ENCODE measurements at places on chromosomes 12 and 14.

DNA sequence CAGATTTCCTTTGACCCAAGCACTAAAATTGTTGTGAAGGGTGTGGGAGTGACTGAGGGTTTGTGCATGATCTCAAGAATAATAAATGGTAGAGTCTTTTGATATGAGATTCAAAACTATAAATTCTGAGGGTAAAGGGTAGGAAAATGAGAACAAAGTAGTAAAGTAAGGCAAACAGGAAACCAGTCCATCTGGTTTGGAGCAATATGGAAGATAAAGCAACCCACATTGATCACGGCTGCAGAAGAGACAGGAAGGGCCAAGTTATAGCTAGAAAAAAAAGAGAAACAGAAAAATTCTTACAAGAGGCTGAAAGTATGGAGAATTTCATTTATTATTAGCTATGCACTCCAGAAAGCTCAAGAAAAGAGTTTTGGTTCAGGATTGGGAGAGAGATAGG lies 4.6 kb upstream of the SLCO1B3 start:
- DNase-seq = no peak

DNA sequence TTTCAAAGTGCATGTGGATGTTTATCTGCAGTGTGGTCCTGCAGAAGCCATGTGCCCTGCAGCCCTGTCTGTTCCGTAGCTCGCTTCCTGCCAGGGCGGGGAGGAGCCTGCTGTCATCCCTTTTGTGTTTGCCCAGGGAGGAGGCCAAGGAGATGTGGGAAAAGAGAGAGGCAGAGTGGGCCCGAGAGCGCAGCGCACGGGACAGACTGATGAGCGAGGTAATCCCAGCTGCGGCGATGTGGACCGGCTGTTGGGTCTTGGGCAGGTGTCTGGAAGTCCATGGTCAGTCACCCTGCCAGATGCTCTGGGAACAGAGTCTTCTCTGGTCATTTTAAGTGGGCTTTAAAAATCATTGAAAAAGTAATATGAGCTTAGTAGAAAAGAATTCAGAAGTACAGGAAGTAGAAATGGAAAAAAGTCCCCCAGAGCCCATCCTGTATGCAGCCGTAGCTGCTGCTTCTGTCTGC lies 12.8 kb downstream of the TCHP start:
- no peak for DNase-seq

- DNase-seq = no peak
These were observed 3.0 kb downstream of the ARHGAP5 start for GRCh38 chr14:32080001-32080510.

- no peak for DNase-seq
These were observed 8.3 kb downstream of the TNFAIP2 start for GRCh38 chr14:103131580-103131979.

- peak; percentile 44 for DNase-seq
These were observed 149.7 kb upstream of the ARHGAP5 start for GRCh38 chr14:31927348-31927832.

- DNase-seq = no peak
These were observed 23.8 kb upstream of the PYROXD1 start for GRCh38 chr12:21413369-21414277.

GRCh38 chr12:5083955-5084849 lies 40.5 kb downstream of the KCNA5 start:
- DNase-seq = no peak

DNA sequence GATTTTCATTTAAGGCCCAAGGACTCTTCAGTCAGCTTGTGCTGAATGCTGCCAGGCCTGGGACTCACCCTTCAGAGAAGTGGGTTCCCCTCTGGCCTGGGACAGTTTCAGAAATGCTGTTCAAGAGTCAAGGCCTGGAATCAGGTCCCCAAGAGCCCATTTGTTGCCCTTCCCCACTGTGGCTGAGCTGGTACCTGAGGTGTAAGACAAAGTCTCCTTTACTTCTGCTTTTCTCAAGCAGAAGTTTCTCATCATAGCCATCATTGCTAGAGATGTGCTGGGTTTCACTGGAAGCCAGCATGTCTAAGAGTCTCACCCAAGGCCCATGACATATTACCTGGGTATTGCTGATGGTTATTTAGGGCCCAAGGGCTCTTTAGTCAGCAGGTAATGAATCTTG lies 8.9 kb downstream of the FANCM start:
- no peak for DNase-seq

DNA sequence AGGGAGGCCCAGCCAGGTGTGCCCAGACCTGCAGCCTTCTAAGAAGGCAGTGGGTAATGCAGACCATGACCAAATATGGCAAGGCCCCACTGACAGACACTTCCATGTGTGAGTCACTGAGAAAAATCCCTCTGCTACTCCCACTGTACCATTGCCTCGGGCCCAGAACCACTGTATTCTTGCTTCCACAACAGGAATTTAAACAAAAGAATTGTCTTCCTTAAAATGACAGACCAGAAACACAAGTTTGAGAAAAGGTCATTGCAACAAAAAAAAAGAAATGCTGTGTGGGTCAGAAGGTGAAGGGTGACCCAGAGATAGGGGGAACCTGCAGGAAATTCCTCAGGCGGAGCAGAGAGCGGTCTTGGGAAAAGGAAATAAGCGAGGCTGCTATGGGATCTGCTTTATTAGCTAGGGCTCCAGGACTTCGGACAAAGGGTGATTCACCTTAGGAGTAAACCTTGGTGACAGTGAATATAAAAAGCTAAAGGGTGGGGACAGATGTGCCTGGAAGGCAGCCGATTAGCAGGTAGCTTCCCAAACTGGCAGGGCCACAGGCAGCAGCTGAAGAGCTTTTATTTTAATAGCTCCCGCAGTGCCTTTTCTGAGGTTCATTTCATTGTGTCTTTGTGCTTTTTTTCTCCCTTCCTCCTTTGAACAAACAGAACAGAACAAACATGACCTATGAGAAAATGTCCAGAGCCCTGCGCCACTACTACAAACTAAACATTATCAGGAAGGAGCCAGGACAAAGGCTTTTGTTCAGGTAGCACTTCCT lies 185.3 kb upstream of the BCL2L14 start:
- peak; percentile 20 for DNase-seq

GRCh38 chr12:54262403-54262925 lies 17.5 kb downstream of the CBX5 start:
- DNase-seq = no peak

DNA sequence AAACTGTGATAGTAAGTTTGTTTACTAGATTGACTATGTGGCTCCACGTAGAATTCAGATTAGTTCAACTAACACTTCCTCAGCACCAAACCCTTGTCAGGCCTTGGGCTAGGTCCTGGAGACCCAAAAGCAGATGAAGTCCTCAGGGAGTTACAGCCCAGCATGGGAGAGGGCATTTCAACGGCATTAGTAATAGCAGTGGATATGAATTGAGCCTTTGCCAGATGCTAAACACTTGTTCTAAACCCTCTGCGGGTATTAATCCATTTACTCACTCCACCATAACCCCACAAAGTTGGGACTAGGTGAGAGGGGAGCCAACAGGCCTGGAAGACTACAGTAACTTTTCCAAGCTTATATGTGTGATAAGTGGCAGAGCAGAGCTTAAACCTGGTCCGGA lies 714.6 kb downstream of the DIO2 start:
- no peak for DNase-seq

DNA sequence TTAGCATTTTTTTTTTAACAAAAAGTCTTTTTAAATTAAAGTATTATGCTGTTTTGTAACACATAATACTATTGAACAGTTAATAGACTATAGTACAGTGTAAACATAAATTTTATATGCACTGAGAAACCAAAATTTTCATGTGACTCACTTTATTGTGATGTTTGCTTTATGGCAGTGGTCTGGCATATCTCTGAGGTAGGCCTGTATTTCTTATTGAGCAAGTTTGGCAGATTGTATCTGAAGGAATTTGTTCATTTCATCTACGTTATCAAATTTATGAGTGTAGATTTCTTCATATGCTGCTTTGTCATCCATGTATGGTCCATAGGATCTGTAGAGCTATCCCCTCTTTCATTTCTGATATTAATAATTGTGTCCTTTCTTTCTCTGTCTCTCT lies 78.8 kb upstream of the PDE3A start:
- DNase-seq = no peak

- no peak for DNase-seq
These were observed 173.9 kb downstream of the TTC7B start for GRCh38 chr14:90642244-90642717.

- no peak for DNase-seq
These were observed 161.8 kb upstream of the RGS6 start for GRCh38 chr14:71770431-71770830.

GRCh38 chr14:65024957-65025356 lies 38.3 kb downstream of the FNTB start:
- no peak for DNase-seq

DNA sequence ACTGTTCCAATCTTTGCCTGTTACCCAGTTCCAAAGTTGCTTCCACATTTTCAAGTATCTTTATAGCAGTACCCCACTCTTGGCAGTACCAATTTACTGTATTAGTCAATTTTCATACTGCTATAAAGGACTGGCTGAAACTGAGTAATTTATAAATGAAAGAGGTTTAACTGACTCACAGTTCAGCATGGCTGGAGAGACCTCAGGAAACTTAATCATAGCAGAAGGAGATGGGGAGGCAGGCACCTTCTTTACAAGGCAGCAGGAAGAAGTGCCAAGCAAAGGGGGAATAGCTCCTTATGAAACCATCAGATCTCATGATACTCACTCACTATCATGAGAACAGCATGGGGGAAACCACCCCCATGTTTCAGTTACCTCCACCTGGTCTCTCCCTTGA lies 215.0 kb downstream of the SNAPC1 start:
- no peak for DNase-seq

DNA sequence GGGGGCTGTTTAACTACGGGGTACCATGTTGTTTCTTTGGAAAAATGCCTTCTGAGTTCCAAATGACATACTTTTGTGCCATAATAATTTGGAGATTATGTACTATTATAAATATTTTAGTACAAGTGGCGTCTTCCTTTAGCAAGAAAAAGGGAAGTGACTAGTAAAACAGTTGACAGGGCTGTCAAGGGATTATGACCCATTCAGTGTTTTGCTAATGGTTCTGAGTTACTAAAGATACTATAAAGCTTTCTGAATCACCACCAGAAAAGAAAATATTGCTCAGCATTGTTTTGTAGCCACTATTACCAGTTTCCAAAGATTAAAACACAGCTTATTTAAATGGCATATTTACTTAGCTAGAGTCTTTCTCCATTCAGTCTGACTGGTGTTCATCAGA lies 334.9 kb downstream of the SNAPC1 start:
- DNase-seq = no peak

DNA sequence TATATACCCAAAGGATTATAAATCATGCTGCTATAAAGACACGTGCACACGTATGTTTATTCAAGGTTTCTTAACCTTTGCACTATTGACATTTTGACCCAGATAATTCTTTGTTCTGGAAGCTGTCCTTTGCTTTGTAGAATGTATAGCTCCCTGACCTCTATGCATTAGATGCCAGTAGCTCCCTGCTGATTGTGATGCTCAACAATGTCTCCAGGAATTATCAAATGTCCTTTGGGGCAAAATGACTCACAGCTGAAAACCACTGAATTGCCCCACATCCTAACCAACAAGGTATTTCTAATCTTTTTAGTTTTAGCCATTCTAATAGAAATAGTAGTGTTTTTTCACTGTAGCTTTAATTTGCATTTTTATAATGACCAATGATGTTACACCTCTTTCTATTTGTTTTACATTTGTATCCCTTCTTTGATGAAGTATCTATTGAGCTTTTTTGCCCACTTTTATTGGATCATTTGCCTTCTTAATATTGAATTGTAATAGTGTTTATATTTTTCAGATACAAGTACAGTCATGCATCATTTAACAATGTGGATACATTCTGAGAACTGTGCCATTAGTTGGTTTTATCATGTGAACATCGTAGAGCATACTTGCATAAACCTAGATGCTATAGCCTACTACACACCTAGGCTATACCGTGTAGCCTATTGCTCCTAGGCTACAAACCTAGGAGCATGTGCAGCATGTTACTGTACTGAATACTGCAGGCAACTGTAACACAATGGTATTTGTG lies 10.4 kb upstream of the NOPCHAP1 start:
- no peak for DNase-seq

- no peak for DNase-seq
These were observed 19.5 kb downstream of the CCDC91 start for GRCh38 chr12:28209782-28210181.

- no peak for DNase-seq
These were observed 98.4 kb upstream of the RBM19 start for GRCh38 chr12:114064497-114064896.

DNA sequence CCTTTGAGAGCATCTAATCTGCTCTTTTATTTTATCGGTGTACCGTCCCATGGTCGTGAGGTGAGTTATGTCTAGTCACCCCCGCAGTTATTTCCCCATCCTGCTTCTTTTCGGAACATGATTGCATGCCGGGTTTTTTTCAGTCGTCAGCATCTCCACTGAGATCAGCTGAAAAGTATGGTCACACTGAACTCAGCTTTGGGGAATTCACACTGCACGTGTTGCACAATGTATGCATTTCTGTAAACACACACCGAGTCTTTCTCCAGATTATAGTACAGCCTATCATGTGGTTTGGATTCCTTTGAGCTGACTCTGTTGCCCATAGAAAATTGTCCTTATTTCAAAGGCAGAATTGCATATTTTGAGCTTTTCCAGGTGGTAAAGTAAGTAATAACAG lies 24.6 kb downstream of the PLXNC1 start:
- DNase-seq = no peak

DNA sequence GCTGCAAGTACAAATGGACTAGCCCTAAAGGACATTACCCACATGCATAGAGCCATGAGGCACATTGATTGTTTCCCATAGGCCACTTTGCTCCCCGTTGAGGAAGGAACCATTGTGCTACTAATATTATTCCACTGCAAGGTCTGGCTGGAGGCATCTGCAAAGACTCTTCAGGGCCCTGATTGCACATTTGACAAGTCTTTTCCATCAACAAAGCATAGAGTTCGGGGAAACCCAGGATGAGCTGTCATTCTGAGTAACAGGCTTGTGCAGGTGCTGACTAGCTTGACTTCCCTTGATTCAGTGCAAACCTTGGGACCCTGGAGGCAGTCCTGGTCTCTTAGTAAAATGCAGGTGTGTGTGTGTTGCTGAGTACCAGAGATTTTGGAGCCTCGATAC lies 73.8 kb downstream of the SUSD6 start:
- no peak for DNase-seq

DNA sequence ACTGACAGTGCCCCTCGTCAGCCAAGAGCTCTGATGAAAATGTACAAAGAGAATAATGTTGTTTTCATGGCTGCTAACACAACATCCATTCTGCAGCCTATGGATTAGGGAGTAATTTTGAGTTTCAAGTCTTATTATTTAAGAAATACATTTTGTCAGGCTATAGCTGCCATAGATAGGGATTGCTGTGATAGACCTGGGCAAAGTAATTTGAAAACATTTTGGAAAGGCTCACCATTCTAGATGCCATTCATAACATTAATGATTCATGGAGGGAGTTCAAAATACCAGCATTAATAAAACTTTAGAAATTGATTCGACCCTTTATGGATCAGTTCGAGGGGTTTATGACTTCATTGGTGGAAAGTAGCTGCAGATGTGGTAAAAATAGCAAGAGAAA lies 149.8 kb downstream of the GPHN start:
- DNase-seq = no peak

DNA sequence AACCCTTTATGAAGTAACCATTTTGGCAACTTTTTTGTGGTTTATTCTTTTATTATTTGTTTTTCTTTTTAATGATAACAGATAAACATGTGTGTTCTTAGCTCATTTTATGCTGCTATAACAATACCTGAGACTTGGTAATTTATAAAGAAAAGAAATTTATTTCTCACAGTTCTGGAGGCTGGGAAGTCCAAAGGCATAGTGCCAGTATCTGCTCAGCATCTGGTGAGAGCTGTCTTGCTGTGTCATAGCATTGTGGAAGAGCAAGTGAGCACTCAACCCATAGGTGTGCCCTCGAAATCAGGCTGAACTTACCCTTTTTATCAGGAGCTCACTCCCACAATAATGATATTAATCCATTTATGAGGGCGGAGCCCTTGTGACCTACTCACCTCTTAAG lies 8.0 kb upstream of the SCFD1 start:
- no peak for DNase-seq

All from H54 (cell line).